LoVo (cell line): ENCODE measurements at places on chromosomes 7 and 10.

- DNase-seq, result no peak
Measured at GRCh38 chr7:66535414-66536329, 93.0 kb upstream of the KCTD7 start.

DNA sequence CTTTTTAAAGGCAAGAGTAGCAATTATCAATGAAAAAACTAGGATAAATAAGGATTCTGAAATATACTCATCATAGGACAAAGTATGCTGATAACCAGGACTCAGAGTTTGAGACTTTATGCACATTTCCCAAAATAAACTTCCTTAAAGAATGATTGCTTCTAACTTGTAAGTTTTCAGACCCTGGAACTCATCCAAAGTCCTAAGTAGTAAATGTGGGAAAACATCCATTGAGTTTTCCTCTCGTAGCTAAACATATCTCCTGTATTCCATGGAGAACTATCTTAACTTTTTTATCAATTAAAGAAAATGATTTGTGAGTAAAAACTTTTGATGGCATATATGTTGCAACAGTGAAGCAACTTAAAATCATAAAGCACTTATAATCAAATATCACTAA lies 285.2 kb upstream of the KLF6 start:
- DNase-seq, result no peak

GRCh38 chr7:3151784-3152183 lies 108.1 kb upstream of the CARD11 start:
- no peak for DNase-seq

DNA sequence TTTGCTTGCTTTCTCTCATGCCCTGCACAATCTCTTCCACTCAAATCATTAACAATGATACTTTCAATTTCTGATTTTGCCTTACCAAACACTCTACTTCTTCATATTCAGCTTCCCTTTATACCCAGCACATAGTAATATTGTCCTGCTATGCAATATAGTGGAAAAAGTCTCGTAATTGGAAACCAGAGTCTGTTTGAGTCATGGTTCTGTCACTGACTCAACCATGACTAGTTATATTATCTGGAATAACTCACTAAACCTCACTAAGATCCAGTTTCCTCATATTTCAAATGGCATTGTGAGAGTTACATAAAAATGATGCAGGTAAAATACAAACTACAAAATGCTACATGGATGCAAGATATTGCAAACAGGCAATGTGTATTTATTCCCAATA lies 98.5 kb upstream of the LRRTM3 start:
- DNase-seq, result no peak

DNA sequence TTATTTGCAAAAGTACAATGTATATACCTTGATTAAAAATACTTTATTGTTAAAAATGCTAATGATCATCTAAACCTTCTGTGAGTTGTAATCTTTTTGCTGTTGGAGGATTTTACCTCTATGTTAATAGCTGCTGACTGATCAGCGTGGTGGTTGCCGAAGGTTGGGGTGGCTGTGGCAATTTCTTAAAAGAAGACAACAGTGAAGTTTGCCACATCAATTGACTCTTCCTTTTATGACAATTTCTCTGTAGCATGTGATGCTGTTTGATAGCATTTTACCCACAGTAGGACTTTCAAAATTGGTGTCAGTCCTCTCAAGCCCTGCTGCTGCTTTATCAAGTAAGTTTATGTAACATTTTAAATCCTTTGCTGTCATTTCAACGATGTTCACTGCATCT lies 16.9 kb upstream of the ENTPD1 start:
- DNase-seq, result no peak

DNA sequence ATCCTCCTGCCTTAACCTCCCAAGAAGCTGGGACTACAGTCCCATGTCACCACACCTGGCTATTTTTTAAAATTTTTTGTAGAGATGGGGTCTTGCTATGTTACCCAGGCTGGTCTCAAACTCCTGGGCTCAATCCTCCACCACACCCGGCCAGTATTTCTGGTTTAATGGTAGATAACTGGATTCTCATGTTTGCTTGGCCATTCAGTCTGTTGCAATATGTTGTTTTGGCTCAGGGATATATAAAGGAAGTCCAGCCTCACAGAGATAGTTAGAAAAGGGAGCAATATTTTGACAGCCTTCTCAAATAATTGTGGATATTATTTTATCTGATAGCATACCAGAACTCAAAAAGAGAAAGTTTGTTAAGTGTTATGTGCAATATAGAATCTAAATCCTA lies 82.4 kb downstream of the BTAF1 start:
- no peak for DNase-seq

- DNase-seq, result no peak
Measured at GRCh38 chr7:127876393-127876792, 154.8 kb downstream of the LRRC4 start.

DNA sequence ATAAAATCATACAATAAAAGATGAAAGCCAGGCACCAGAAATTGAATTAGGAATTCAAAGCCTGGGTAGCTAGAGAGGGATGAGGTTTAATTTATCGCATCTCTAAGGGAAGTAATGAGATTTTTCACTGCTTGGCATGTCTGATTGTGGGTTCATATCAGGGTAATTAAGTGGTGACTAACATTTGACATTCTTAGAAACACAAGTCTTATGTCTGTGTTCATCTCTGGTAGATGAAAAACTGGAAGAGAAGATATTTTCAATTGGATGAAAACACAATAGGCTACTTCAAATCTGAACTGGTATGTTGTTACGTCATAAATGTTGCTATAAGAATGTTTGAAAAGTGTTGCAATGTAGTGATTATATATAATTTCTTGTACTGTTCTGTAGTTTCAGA lies 36.8 kb upstream of the ARMS2 start:
- no peak for DNase-seq

DNA sequence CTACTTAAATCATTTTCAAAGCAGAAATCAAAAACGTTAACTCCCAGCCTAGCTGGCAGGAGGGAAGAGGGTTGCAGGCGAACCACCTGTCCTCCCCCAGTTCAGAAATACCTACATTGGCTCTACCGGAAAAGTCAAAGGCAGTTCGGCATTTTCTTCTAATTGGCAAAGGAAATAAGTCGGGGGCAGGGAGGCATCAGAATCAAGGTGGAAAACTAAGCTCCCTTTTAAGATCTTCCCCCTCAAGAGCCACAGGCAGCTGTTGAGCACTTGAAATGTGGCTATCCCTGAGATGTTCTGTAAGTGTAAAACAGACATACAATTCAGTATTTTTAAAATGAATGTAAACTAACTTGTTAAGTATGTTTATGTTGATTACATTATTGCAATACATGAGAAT lies 957 bp upstream of the ELMO1 start:
- no peak for DNase-seq

DNA sequence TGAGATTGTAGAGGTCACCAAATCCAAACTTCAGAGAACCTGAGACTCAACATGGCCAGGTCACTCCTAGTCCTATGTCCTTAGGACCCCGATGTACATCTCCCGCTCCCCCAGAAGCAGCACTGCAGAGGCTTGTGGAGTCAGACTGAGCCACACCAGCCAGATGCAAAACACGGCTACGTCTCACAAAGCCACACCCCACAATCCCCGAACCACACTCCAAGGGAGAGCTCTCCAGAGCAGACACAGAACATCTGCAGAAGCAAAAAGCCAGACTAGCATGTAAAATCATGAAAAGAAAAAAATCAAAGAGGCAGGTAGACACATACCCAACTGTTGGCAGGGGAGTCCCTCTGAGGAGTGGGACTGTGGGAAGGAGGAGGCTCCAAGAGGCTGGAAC lies 104.9 kb downstream of the CTBP2 start:
- no peak for DNase-seq

GRCh38 chr7:151509670-151510333 lies 9.9 kb downstream of the RHEB start:
- no peak for DNase-seq
